ENCODE measurements at places on chromosomes 16 and 17. TPM values are rescaled to one million over a fixed set of nuclear protein-coding genes. Genes with fewer than 3 reads are reported as not detected.

PRSS8 gene
- total RNA-seq = not detected

NKD1 gene
- total RNA-seq = not detected

FBXL16 gene
- 0.09 TPM for total RNA-seq

CPD gene
- 269 TPM for total RNA-seq

CA7 gene
- not detected for total RNA-seq

KRT40 gene
- not detected for total RNA-seq

SGCA gene
- total RNA-seq = not detected

ALDOC gene
- 19.2 TPM for total RNA-seq

CMTM1 gene
- total RNA-seq = 2.1 TPM

CA10 gene
- total RNA-seq = not detected

TEKT1 gene
- total RNA-seq = 0.11 TPM

ZP2 gene
- total RNA-seq = 0.11 TPM

VAC14 gene
- 15.6 TPM for total RNA-seq

PLEKHG4 gene
- total RNA-seq = 7.5 TPM

GRAP gene
- 224 TPM for total RNA-seq

SUZ12 gene
- total RNA-seq = 19.2 TPM

HSD17B2 gene
- 65.4 TPM for total RNA-seq
